Stimulated activated CD8-positive, alpha-beta memory T cell treated with anti-CD3 and anti-CD28 coated beads, Interleukin-7, amount 100 ng/mL, for 1 hour (primary cell): ENCODE measurements at places on chromosomes 7 and 10.

DNA sequence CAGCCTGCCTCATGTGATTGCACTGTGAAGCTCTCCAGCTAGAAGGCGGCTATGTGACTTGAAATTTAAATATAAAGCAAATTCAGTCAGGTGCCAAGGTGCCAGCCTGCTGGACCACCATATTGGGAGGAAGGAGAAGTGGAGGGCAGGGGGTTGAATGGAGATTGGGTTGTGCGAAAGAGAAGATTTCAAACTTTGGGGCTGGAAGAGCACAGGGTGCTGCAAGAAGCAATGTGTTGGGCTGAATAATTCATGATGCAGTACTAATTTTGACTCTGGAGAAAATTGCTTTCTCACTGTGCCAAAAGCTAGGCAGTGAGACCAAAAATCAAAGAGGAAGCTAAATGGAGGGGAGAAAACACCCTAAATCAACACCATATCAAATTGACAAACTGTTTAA is 335.3 kb downstream of the NRG3 start:
- no peak for DNase-seq

DNA sequence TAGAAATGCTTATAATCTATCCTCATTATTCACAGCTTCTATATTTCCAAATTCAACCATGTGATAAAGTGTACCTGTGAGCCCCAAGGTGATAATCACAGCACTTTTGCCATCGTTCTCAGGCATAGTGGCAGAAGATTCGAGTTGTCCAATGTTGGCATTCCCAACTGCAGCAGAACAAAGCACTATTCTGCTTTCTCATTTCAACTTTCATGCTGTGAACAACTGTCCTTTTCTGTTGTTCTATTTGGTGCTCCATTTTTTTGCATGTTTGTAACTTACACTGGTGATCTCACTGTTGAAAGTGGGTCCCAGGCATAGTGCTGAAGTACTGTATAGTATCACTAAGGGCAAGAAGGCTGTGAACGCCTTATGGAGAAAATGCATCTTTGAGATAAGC is 438.2 kb downstream of the PAXIP1 start:
- no peak for DNase-seq

- no peak for DNase-seq
Measured at GRCh38 chr7:17680943-17681351, 259.3 kb downstream of the SNX13 start.

DNA sequence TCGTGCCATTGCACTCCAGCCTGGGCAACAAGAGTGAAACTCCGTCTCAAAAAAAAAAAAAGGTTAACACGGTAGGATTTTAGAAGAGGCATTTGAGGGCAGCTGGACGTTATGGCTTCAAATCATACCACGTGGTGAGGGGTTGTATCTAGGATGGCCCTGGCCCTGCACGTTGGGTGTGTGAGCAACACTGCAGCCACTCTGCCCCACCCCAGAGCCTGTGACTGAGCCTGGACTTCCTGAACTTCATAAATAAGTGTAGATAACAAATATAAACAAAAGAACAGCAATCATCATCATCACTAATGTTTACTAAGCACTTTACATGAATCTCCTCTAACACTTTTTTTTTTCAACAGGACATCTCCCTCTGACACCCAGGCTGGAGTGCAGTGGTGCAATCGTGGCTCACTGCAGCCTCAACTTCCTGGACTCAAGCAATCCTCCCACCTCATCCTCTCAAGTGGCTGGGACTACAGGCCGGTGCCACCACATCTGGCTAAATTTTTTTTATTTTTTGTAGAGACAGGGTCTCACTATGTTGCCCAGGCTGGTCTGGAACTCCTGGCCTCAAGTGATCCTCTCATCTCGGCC is 169.5 kb upstream of the FRMD4A start:
- DNase-seq, result no peak

- DNase-seq, result no peak
Measured at GRCh38 chr10:91391920-91392319, 18.2 kb upstream of the HECTD2 start.

DNA sequence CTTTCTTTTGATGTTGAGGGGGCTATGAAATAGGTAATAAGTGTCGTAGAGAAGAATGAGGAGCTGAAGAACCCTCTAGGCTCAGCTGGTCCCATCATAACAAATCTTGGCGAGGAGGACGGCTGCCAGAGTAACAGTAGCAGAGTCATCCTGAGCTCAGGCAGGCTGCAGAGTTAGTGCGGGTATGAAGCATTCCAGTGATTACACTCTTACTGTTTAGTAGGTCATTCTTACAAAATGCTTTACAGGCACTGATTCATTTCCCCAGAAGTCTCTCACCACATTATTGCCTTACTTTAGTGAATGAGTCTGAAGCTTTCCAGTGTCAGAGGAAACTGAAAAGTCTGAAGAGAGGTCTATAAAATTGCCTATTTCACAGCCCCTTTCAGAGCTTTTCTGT is 43.9 kb upstream of the GPR158 start:
- no peak for DNase-seq

DNA sequence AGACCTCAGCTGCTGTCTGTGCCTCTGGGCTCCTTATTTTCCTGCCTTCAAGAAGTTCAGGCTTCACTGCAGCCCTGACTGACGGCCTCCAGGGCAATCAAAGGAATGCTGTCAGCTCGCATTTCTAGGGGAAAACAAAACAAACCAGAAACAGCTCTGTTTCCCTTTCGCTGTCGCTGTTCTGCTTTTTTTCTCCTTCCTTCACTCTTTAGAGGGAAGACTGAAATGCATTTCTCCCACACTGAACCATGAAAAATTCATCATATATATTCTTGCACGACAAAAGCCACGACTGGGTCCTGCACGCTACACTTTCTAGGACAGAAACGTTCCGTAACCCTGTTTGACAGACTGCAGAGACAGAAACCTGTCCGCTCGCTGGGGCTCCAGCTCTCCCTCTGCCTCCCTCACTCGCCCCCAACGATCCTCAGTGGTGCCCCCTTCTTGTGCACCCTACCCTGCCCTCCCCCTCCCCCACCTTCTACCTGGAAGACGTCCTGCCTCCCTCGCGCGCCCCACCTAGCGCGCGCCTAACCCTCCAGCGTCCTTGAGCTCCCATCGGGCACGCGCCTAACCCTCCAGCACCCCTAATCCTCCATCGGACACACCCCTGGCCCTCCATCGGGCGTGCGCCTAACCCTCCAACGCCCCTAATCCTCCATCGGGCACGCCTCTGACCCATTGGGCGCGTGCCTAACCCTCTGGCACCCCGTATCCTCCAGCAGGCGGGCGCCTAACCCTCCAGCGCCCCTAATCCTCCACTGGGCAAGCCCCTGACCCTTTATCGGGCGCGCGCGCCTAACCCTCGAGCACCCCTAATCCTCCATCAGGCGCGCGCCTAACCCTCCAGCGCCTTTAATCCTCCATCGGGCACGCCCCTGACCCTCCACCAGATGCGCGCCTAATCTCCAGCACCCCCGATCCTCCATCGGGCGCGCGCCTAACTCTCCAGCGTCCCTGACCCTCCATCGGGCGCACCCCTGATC is 37.1 kb downstream of the SVOPL start:
- DNase-seq, result no peak

- no peak for DNase-seq
Measured at GRCh38 chr7:150937848-150938561, 40.1 kb downstream of the KCNH2 start.

GRCh38 chr10:62907470-62908212 is 91.5 kb upstream of the EGR2 start:
- DNase-seq, result no peak

- no peak for DNase-seq
Measured at GRCh38 chr7:37225285-37225969, 223.2 kb downstream of the ELMO1 start.
